ENCODE measurements at places on chromosomes 2 and 18. TPM values are rescaled to one million over a fixed set of nuclear protein-coding genes. Genes with fewer than 3 reads are reported as not detected.
A peak's percentile ranks its signal among the peaks of the same experiment; 100 is the strongest.

DNA sequence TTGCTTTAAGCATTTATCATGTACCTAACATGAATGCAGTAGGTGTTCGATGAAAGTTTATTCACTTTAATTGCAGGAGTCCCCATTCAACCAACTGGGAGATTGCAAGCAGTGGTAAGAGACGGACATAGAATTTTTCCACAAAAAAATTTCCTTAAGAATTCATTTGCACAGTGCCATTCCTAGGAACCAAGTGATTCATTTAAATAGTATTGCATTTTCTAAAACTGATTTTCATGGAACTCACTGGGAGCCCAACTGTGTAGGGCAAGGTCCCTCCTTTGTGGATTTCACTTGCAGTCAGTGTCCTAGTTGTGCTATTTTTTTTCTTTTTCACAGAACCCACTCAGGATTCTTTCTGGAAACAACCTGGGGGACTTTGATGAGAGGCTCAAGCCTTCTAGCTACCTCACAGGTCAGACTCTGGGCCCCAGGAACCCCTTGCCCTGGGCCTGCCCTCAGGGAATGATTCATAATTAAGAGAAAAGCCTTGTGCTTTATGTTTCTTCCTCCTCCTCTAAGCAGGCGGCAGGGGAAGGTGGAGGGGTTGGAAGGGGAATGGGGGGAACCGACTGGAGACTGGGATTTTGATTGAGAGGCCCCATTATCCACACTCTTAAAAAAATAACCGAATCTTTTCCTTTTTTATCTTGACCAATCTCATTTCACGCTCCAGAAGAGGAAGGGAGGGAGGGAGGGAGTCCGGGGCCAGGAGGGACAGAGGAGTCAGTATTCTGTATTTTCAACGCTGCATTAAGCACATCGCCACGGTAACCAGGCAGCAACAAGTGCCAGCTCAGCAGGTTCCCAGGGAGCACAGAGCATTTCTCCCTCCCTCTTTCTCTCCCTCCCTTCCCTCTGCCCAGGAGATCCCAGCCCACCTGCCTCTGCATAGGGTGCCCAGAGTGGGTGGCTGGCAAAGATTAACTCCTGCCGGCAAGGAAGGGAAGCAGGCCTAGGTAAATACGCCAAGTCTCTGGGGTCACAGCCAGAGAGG lies 51.8 kb downstream of the PSD4 start:
- DNase-seq: no peak
- H3K36me3 ChIP-seq: no peaks in the 10 kb centered on the region
- H3K4me1 ChIP-seq: no peaks in the 10 kb centered on the region
- H3K4me3 ChIP-seq: no peak overlapping the region
- no peak overlapping the region for H3K27ac ChIP-seq

DNA sequence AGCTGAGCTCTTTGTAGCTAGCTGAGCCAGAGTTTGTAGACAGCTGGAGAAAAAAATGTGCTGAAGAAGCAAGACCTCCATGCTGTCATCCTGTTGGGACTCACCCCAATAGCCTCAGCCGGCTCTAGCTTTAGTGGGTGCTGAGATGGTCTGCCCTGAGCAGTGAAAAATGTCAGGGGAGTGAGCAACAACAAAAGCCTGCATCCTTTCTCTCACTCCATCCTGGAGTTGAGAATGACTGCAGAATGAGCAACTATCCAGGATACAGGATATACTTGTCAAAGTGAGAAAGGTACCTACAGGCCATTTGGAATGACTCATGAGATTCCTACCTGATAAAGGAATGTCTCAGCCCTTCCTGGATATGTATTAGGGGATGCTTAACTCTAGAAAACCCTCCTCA lies 146.1 kb upstream of the DLX2 start:
- H3K4me3 ChIP-seq: no peak overlapping the region
- no peaks in the 10 kb centered on the region for H3K4me1 ChIP-seq
- no peaks in the 10 kb centered on the region for H3K27me3 ChIP-seq
- H3K36me3 ChIP-seq: no peaks in the 10 kb centered on the region

The ERFE gene
- total RNA-seq: 0.29 TPM

The LINC00305 gene
- not detected for total RNA-seq

GRCh38 chr2:39080152-39080551 lies 40.7 kb downstream of the SOS1 start:
- H3K4me3 ChIP-seq: no peak overlapping the region
- no peak for DNase-seq
- no peaks in the 10 kb centered on the region for H3K36me3 ChIP-seq
- no peaks in the 10 kb centered on the region for H3K27me3 ChIP-seq
- H3K4me1 ChIP-seq: peaks cover 10% of the 10 kb centered on the region
- no peak overlapping the region for H3K27ac ChIP-seq

The RNF125 gene
- total RNA-seq: 35.3 TPM

DNA sequence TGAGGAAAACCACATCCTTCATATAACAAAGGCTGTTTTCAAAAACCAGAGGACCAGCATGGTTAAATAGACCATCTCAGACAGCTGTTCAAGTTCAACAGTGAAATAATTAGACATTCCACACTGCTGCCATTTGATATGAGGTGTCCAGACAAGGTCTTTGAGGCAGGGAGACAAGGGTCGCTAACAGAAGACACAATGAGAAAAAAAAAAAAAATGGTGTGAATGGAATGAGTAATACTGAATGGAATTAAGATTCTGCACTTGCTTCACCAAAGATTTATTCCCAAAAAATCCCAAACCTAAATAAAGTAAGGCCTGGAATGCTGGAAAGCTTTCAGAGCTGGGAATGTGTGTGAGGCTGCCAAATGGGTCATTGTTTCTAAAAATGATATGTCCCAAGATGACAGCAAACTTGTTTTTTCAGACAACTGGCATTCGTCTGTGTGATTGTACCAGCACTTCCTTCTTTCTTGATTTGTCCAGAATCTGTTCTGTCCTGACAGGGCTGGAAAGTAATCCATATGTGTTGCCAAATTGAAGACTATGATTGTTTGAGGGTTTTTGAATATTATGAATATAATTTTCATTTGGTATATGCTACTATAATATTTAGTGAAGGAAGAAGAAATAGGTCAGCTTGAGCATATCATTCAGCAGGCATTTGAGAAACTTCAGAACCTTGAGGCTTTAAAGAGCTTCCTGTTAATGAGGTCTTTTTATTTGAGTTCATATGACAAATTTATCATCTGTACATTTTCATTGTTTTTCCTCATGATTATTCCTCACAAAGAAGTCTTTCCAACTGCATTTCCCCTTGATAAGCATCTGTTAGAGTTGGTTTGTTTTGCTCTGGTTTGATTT lies 85.2 kb upstream of the ITGA4 start:
- no peaks in the 10 kb centered on the region for H3K36me3 ChIP-seq
- DNase-seq: no peak
- H3K27ac ChIP-seq: no peak overlapping the region
- peaks cover 6% of the 10 kb centered on the region for H3K4me1 ChIP-seq
- H3K27me3 ChIP-seq: no peaks in the 10 kb centered on the region

DNA sequence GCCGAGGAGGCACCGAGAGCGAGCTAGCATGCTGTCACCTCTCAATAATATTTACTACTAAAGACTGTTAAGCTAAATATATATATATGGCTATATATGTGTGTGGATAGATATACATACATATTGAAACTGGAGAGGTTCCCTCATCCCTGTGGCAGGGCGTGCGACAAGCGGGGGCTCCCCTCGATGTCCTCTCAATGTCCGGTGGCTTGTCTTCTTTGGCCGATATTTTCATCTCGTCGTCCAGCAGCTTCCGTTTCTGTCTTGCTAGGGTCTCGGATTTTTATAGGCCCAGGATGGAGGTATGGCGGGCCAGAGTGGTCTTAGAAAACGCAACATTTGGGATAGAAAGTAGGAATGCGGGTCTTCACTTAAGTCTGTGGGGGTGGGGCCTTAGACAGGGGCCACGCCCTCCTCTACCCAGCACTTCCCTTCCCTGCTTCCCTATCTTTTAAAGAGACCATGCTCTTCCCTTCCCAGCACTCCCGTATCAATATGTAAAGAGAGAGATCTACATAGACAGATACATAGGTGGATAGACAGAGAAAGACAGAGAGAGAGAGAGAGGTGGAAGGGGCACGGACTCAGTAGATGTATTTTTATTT lies 866.8 kb downstream of the DSC3 start:
- no peaks in the 10 kb centered on the region for H3K36me3 ChIP-seq
- no peaks in the 10 kb centered on the region for H3K27me3 ChIP-seq
- no peak overlapping the region for H3K4me3 ChIP-seq
- H3K27ac ChIP-seq: no peak overlapping the region
- DNase-seq: no peak
- no peaks in the 10 kb centered on the region for H3K4me1 ChIP-seq

GRCh38 chr2:134838143-134838620 lies at the start of gene ACMSD:
TSS of gene ACMSD (plus strand) at chr2:134838616. CDS start at chr2:134838683, 67 bp downstream.
- no peak within 1 kb of the TSS for H3K4me3 ChIP-seq
- H3K27me3 ChIP-seq: no peaks in the 10 kb centered on the region
- H3K27ac ChIP-seq: no peak within 1 kb of the TSS
- DNase-seq: no peak

- peak overlapping the region; percentile 73 for H3K4me3 ChIP-seq
- no peaks in the 10 kb centered on the region for H3K36me3 ChIP-seq
- H3K27ac ChIP-seq: peak overlapping the region; percentile 96
- H3K27me3 ChIP-seq: no peaks in the 10 kb centered on the region
- peaks cover 36% of the 10 kb centered on the region for H3K4me1 ChIP-seq
Measured at GRCh38 chr2:190533968-190534309, 583 bp downstream of the NEMP2 start.

DNA sequence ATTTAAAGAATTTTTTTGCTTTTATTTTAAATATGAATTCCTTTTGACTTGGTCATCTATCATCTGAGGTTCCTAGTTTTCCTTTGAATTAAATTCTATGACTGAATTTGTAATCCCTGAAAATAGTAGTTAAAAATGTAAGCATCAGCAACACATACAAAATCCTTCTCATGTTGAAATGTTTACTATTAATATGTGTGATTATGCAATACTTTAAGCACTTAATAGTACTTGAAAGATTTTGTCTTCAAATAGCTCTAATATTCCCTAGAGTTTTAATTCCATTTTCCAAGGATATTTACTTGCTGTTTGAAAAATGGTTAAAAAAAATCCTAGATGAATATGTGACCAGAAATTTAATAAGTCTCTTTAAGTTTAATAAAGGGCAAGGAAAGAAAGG lies 26.6 kb upstream of the SPATS2L start:
- no peaks in the 10 kb centered on the region for H3K36me3 ChIP-seq
- H3K27ac ChIP-seq: no peak overlapping the region
- H3K4me1 ChIP-seq: no peaks in the 10 kb centered on the region
- no peaks in the 10 kb centered on the region for H3K27me3 ChIP-seq

GRCh38 chr18:10242936-10243680 lies 211.3 kb upstream of the APCDD1 start:
- no peak for DNase-seq
- H3K27me3 ChIP-seq: no peaks in the 10 kb centered on the region
- no peak overlapping the region for H3K27ac ChIP-seq
- no peaks in the 10 kb centered on the region for H3K36me3 ChIP-seq

DNA sequence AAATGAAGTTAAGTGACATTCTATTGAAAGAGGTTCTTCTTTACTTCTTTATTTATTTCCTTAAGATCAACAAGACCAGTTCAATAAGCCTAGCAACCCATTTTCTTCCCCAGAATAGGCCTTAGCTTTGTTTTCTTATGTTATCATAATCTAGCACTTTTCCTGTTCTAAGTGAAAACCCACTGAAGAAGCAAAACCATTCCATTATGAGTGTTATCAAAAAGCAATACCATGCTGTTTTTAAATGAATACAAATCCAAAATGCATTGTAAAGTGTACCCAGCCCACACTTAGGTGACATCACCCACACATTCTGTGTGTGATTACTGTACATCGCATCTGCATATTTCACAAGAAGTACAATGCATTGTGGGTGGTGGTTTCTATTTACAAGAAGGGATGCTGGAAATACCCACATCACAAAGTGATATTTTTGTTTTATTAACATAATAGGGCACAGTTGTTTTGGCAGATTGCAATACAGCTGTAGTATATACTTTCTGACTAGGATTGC lies 679.5 kb downstream of the KCNJ3 start:
- no peaks in the 10 kb centered on the region for H3K4me1 ChIP-seq
- DNase-seq: no peak
- no peaks in the 10 kb centered on the region for H3K36me3 ChIP-seq
- H3K27ac ChIP-seq: no peak overlapping the region

DNA sequence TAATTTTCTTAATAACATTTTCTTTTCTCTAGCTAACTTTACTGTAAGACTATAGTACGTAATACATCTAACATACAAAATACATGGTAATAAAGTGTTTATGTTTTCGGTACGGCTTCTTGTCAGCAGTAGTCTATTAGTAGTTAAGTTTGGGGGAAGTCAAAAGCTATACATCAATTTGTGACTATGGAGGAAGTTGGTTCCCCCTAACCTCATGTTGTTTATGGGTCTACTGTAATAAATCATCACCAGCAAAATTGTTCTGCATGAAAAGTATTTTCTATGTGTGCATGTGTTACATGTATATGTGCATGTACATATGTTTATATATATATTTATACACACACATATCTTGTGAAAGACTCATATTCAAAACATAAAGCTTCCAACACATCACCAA lies 303.0 kb downstream of the TRIB2 start:
- H3K4me3 ChIP-seq: no peak overlapping the region
- no peaks in the 10 kb centered on the region for H3K4me1 ChIP-seq
- H3K27me3 ChIP-seq: peaks cover 15% of the 10 kb centered on the region
- no peak for DNase-seq
- H3K36me3 ChIP-seq: no peaks in the 10 kb centered on the region
- H3K27ac ChIP-seq: no peak overlapping the region

- no peak overlapping the region for H3K27ac ChIP-seq
- no peaks in the 10 kb centered on the region for H3K27me3 ChIP-seq
- no peaks in the 10 kb centered on the region for H3K4me1 ChIP-seq
- peaks cover 9% of the 10 kb centered on the region for H3K36me3 ChIP-seq
- H3K4me3 ChIP-seq: no peak overlapping the region
Measured at GRCh38 chr18:35076135-35076924, 35.1 kb downstream of the MAPRE2 start.

The C2orf15 gene
- total RNA-seq: 0.33 TPM

The COX7A2L gene
- total RNA-seq: 81.5 TPM

GRCh38 chr18:9025091-9025838 lies 77.2 kb upstream of the NDUFV2 start:
- no peak overlapping the region for H3K27ac ChIP-seq
- no peak overlapping the region for H3K4me3 ChIP-seq
- no peaks in the 10 kb centered on the region for H3K4me1 ChIP-seq
- no peaks in the 10 kb centered on the region for H3K27me3 ChIP-seq
- H3K36me3 ChIP-seq: no peaks in the 10 kb centered on the region

The KIAA2012 gene
- total RNA-seq: not detected

DNA sequence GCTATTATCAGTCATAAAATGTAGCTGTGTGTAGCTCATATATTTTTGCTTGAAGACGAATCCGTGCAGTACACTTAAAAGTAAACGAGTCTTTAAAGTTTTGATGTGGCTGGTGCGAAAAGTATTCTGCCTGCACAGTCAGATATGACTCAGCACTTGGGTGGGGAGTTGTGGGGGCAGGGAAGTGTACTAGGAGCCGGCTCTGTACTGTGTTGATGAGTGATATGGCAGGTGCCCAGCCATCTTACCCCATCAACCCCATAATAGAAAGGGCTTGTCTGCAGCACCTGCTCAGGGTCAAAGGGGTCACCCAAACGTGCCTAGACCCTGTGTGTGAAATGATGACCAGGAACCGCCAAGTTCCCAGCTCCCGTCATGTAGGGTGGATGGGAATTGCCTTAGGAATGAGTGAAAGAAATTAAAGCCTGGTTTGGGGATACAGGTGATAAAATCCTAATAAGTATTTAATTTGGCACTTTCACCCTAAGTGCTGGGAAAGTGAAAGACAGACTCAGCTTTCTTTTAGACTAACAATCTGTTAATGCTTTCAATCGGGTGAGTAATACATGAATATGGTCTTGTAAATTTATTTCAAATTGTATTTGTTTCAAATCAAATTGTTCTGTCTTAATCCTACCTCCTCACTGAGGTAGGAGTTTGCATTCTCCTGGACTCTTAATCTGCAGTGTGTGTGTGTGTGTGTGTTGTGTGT lies 48.0 kb downstream of the BCL2L11 start:
- DNase-seq: peak; percentile 69
- no peaks in the 10 kb centered on the region for H3K27me3 ChIP-seq
- H3K4me1 ChIP-seq: peaks cover 5% of the 10 kb centered on the region
- peaks cover 5% of the 10 kb centered on the region for H3K36me3 ChIP-seq
- no peak overlapping the region for H3K4me3 ChIP-seq
